Stimulated activated naive CD4-positive, alpha-beta T cell treated with Interleukin-2 at 50 U/mL for 16 hours (primary cell): ENCODE measurements at places on chromosomes 7 and 10.

- no peak for DNase-seq
These were observed 91.7 kb downstream of the SLC25A40 start for GRCh38 chr7:87784424-87784823.

DNA sequence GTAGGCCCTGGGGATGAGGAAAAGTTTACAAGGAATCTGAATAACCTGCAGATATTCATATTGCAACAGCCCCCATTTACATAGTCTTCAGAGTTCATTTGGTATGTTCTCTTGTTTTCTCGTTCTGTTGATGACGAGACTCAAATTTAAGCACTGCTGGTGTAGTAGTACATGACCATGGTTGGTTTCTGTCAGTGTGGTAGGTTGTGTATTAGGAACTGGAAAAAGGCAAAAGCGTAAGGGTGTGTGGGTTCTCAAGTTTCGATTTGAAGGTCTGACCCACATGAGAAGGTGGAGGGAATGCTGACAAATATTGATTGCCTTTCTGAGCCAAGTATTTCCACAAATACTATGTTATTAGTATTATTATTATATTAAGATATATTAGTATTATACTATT lies 151.7 kb downstream of the AUTS2 start:
- no peak for DNase-seq

DNA sequence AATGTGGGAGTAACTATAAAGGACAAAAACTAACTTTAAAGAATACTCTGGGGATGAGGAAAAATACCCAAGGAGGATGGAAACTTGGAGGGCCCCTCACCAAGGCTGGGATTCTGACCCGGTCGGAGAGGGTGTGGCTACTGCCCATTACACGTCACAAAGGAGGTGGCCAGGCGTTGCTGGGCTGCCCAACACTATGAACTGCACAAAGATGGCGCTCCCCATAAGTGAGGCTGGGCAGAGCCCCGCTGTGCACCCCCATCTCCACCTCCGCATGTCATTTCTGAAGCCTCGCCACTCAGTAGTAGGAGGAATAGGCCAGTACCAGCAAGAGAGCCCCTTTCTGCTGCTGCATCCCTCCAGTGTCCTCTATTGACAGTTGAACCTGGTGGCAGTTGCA lies 290.1 kb upstream of the ZNF32 start:
- no peak for DNase-seq

DNA sequence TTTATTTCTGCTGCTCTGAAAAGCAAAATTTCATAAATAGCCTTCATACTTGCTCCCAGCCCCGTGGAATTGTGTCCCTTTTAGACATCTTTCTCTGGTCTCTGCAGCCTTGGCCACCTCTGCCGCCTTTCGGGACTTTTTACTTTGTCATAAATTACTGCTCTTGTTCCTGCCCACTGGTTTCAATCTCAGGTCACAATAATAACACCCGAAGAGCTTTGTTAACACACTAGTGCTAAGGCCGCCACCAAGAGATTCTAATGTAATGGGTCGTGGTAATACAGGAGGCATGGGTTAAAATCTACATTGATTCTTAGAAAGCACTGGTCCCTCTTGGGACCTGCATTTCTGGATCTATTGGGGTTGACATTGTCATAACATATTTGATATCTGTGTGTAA lies 276.0 kb upstream of the VWC2 start:
- DNase-seq = no peak

- DNase-seq = no peak
These were observed 144.6 kb downstream of the DNAJB6 start for GRCh38 chr7:157481389-157481788.

GRCh38 chr10:5560817-5561703 lies 36.3 kb downstream of the CALML3 start:
- no peak for DNase-seq
